ENCODE measurements at places on chromosomes 6 and 20.

- no peak for DNase-seq
Observed at GRCh38 chr20:2795451-2795850, 5.0 kb downstream of the CPXM1 start.

DNA sequence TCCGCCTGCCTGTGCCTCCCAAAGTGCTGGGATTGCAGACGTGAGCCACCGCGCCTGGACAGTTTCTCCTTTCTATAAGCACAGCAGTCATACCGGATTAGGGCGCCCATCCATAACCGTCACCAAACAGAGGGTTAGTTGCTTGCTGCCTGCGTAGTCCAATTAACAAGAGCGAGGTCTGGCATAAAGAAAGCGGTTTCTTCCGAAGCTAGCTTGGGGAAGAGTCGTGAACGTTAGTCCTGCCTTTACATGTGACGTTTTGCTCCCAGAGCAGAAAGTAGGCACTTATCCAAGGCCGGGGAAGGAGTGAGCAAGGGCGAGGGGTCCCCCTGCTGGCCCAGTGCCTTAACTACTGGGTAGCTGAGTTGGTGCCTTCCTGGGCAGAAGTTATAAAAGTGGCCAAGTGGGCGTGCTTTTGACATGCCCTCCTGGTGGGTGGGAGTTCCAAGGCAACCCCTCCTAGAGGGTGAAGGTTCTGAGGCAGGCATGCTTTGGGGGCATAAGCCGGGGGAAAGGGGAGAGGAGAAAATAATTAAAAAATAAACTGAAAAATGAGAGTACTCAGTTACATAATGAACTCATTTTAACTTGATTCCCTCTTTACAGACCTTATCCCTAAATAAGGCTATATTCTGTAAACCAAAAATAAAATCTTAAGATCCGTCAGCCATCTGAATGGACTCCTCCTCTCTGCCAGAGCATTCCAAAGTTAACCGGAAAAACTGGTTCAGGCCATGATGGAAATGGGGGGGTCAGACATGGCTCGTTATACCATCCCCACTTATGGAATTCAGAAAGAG, 88.0 kb downstream of the FAM217A start:
- DNase-seq = peak; percentile 77

DNA sequence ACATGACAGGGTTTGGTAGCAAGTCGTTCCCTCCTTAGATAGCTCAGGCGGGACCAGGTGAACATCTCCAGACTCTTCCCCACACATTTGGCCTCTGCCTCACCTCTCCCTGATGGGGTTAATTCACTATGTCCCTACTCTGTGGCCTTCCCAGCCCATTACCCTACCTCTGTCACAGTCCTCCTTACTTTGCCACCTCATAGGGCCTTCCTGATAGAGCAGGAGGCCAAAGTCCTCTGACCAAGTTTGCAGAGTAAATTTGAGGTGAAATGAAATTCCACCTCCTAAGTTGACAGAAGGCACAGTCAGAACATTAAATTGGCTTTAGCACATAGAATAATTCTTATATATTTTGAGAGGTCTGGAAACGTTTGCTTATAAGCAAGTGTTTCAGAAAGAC, 53.1 kb upstream of the ARMC2 start:
- no peak for DNase-seq

DNA sequence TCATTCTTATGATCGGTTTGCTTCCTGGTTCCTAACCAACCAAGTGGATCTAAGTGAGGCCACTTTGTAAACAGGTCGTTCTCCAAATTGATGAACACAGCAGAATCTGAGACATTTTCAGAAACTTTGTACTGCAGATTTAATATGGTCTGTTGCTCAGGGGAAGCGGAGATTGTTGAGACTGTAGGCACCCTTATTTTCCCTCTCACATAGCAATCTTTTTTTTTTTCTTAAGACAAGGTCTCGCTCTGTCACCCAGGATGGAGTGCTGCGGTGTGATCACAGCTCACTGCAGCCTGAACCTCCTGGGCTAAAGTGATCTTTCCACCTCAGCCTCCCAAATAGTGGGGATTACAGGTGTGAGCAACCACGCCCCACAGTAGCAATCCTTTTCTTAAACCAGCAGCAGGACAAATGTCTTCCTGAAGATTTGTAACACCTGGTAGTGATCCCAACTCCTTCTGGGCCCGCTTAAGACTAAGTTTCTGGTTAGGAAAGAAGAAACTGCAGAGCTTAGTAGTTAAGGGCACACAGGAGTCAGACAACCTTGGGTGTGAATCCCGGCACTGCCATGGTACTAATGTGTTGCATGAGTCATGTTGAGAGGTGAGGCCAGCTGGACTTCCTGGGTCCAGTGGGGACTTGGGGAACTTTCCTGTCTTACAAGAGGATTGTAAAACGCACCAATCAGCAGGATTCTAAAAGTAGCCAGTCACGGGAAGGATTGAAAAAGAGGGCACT, 48.4 kb upstream of the EZR start:
- DNase-seq = no peak

DNA sequence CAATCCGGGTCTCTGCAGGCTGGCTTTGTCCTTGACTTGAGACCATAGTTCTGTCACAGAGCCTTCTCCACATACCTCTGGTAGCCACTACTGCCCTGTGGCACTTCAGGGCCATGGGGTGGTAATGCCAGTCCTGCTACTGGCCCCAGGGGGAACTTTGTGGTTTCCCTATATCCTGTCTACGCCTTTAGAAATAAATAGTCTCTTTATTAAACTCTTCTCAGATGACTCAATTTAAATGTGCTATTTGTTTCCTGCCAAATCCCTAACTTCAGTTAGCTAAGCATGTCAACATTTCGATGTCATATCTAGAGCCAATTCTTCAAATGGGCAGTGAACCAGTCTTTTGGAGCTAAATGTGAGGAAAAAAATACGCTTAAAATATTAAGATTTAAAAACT, 60.1 kb downstream of the SEL1L2 start:
- DNase-seq = no peak

DNA sequence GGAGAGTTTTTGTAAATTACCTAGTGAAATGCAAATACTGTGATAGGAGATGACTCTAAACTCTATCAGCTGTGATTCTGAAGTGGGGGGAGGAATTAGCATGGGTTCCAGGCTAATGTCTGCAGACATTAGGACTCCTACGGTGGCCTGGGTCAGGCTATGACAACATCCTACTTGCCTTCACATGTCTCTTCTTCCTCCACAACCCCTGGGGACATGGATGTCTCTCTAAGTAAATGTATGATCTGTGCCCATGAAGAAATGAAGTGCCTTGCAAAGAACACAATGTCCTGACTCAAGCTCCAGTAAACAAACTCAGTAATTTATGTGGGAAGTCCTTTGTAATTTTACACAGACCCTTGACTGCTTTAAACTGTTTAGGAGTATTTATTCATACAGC, 165.8 kb upstream of the EEF1E1 start:
- no peak for DNase-seq

GRCh38 chr20:20404633-20405032, 36.7 kb downstream of the INSM1 start:
- no peak for DNase-seq

DNA sequence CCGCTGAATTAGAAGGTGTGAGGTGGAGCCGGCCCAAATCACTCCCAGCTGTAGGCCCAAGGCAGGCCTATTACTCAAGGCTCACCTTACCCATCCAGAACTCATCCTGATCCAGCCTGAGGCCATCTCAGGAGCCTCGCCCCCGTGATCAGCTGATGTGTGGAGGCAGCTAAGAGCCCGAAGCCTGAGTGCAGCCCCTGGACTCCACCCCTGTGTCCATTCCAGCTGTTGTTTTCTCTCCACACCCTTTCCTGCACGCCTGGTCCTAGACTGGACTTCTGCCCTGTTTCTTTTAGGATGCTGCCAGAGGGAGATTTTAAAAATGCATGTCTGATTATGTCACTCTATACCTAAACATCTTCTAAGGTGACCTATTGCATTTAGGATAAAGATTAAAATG, 124.7 kb upstream of the SUPT3H start:
- DNase-seq = no peak

GRCh38 chr6:79422666-79423065, 114.6 kb downstream of the LCA5 start:
- no peak for DNase-seq

DNA sequence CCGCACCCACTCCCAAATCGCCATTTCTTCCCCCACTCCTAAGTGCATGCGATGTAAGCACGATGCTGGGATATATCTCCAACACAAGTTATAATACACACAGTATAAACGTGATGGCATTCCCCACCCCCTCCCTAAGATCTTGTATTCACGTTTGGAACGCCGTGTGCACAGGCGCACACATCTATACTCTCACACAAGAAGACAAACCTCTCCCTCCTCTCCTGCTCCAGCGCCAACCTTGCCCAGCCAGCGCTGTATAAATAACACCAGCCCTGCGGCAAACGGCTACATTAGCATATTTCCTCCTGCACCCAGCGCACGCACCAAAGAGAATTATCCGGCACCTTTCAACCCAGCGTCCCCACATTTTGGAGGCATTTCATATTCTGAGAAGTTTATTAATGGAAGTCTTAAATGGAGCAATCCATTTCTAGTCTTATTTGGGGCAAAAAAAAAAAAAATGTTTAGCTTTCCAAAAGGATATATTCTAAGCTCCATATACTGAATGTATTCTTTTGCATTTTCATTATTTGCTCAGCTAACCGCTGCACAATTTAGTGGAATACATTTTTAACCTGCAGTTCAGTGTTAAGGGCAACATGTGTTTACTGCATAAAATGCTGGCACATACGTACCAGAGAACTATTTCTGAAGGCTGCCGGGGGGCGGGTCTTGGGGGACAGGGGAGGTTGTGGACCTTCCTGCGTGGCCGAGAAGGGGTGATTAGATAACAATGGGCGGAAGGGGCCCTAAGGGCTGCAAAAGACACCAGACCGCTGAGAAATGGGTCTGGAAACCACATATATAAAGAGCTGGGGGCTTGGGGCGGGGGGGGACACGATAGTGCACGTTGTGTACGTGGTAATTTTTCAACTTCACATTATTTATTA, 1.1 kb upstream of the SLC22A23 start:
- DNase-seq = no peak

DNA sequence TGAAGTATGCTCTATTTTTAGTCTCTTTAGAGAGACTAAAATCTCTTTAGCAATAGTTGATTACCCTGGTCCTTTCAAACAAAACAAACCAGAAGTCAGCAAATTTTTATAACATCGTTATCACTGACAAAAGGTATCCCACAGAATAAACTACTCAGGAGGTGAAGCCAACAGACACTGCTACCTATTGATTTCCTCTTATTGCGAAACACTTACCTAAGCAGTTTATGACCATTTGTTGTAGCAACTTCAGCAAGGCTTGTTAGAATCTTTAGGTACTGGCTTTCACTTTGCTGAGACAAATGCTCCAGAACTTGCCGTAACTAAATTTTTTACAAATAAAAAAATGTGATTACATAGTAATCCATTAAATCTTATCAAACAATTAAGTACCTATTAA, 64.4 kb downstream of the HACE1 start:
- DNase-seq = no peak

GRCh38 chr6:129455126-129455769, 254.7 kb downstream of the ARHGAP18 start:
- peak; percentile 5 for DNase-seq

- no peak for DNase-seq
Observed at GRCh38 chr20:63966172-63966943, 3.4 kb downstream of the ZNF512B start.

GRCh38 chr6:94349227-94349626, 929.9 kb upstream of the EPHA7 start:
- no peak for DNase-seq

DNA sequence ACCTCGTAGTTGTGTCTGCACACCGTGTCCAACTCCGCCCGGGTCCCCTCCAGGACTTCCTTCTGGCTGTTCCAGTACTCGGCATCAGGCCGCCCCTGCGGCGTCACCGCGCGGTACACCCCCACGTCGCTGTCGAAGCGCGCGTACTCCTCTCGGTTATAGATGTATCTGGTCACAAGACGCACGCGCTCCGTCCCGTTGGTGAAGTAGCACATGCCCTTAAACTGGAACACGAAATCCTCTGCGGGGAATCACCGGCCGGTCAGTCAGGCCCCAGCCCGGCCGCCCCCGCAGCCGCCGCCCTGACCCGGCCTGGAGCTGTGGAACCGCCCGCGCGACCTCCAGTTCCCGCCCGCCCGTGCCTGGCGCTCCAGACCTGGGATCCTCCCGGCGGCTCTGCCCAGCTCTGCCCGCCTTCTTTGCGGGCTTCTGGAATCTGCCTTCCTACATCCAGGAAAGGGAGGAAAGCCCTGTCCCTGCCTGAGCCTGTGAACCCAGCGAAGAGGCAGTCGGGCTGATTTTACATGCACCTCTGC, 1.6 kb downstream of the HLA-DQB1 start:
- DNase-seq = peak; percentile 89

DNA sequence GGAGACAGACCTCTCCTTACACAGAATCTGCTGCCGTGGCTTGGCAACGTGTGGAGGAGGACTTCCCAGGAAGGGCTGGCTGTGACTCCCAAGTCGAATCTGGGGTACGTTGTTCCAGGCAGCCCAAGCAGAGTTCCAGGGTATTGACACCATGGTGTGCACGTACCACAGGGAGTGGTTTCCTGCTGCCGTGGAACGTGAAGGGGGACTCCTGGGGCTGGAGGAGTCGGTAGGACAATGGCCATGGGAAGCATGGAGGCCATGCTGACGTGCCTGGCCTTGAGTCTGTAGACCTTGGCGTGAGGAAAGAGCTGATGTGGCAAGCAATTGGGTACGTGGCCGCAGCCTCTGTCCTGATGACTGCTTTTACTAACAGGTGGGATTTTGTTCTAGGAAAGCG, 119.3 kb downstream of the TULP4 start:
- DNase-seq = no peak
